ENCODE measurements at places on chromosomes 4 and X.

GRCh38 chr4:66568431-66568830, 898.1 kb upstream of the EPHA5 start:
- no peak for DNase-seq

DNA sequence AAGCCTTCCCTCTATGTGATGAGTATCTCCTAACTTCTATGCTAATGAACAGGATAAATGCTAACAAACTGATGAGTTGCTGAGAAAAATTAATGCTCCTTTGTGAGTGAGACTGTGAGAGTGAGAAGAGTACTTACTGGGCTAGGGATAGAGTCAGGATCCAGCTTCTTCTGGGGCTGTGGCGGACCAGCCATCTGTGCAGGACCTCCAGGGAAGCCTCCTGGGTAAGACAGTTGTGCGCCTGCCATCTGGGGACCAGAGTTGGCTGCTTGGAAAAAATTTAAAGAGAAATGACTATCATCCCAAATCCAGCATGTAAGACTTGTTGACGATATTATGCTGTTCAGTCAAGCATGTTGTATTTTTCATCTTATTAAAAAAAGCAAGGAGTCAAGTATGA, 21.0 kb downstream of the SEC24D start:
- DNase-seq, result no peak

DNA sequence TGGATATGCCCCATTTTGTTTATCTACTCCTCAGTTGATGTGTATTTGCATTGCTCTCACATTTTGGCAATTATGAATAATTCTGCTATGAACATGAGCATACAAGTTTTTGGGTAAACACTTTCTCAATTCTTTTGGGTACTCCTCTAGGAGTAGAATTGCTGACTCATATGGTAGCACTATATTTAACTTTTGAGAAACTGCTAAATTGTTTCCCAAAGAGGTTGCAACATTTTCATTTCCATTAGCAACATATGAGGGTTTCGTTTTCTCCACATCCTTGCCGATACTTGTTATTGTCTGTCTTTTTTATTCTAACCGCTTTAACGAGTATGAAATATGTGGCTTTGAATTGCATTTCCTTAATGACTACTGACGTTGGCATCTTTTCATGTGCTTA, 185.4 kb downstream of the TSPAN5 start:
- DNase-seq, result no peak

DNA sequence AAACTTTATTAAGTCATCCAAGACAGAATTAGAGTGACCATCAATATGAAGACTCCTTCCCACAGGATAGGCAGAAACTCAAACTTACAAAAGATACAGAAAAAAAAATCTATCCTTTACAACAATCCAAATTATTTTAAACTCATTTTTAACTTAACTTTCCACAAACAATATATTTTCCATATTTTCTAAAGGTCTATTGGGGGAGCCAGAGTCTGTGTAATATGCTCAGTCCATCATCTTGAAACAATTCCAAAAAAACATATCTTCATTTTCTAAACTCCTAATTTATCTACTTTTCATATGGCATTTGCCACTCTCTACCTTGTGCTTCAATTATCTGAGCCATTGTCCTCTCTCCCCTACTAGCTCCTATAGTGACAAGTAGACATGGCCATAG, 378.1 kb downstream of the PDGFC start:
- no peak for DNase-seq

- DNase-seq, result peak; percentile 55
Observed at GRCh38 chrX:118974088-118974907, at the start of gene LONRF3. Gene LONRF3 (plus strand): TSS chrX:118974618. CDS start chrX:118974781, 163 bp downstream.

- DNase-seq, result no peak
Observed at GRCh38 chrX:45198706-45199105, 2.0 kb downstream of the DIPK2B start.

GRCh38 chrX:14712096-14712495, 160.8 kb downstream of the FANCB start:
- DNase-seq, result no peak

- no peak for DNase-seq
Observed at GRCh38 chr4:171524903-171525302, 288.3 kb upstream of the GALNTL6 start.

DNA sequence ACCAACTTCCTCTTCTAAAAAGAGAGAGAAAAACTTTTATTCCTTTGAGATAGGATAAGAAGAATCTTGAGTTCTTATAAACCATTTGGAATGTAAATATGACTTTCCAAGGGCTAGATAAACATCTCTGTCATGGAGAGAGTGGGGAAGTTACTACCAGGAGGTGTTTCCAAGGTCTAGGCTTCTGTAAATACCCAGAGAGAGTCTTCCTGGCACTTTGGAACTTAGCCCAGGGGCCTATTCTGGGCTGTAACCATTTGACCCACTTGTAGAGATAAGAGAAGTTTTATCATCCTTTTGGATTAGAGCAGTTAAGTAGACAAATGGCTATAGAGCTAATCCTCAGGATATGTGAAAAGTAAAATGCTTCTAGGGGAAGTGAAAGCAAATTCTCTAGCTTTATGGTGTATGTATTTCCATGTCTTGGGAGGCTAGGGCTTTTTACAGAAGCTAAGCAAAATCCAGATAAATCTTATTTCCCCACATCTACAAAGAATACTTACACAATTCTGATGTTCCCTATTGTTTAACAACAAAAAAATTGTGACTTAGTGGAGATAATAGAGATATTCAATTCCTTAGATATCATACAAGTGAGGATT, 51.1 kb downstream of the MCUB start:
- no peak for DNase-seq

DNA sequence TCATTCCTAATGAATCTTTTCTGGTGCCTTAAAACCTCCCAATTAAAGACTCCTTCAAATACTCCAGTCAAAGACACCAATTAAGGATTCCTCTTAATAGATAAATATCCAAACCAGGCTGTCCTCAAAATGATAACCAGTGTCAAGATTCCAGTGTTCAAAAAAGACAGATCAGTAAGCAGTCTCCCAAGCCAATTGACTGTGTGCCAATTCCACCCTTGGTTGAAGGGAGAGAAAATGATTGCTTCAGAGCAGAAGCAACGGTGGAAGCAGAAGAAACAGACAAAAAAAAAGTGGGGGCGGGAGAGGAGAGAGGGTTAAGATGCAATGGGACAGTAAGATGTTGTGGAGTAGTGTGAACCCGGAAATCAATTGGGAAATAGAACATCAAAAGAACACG, 216.0 kb upstream of the FTHL17 start:
- no peak for DNase-seq

DNA sequence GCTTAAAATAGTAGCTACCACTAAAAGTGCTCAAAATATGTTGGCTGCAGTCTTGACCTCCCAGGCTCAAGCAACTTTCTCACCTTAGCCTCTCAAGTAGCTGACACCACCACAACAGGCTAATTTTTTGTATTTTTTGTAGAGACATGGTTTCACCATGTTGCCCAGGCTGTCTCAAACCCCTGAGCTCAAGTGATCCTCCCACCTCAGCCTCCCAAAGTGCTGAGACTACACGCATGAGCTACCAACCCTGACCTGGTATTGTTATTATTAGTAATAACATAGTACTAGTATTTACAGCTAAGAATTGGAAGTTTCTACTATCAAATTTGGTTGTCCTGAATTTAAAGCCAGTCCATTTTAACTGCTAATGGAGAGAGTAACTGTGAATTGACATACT, 18.0 kb downstream of the STAP1 start:
- DNase-seq, result no peak

- DNase-seq, result no peak
Observed at GRCh38 chr4:119570401-119570800, 58.2 kb downstream of the PDE5A start.

DNA sequence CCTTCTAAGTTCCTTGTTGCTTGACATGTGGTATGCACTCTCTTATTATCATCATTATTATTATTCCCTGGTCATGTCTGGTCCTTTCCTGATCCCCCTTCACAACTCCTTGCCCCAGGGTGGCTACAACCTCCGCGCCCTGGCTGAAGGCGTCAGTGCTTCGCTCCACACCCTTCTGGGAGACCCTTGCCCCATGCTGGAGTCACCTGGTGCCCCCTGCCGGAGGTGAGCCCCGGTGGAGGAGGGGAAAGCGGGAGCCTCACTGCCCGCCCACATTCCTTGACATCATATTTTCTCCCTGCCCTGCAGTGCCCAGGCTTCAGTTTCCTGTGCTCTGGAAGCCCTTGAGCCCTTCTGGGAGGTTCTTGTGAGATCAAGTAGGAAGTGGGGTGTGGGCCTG, 11.0 kb upstream of the ERAS start:
- no peak for DNase-seq

DNA sequence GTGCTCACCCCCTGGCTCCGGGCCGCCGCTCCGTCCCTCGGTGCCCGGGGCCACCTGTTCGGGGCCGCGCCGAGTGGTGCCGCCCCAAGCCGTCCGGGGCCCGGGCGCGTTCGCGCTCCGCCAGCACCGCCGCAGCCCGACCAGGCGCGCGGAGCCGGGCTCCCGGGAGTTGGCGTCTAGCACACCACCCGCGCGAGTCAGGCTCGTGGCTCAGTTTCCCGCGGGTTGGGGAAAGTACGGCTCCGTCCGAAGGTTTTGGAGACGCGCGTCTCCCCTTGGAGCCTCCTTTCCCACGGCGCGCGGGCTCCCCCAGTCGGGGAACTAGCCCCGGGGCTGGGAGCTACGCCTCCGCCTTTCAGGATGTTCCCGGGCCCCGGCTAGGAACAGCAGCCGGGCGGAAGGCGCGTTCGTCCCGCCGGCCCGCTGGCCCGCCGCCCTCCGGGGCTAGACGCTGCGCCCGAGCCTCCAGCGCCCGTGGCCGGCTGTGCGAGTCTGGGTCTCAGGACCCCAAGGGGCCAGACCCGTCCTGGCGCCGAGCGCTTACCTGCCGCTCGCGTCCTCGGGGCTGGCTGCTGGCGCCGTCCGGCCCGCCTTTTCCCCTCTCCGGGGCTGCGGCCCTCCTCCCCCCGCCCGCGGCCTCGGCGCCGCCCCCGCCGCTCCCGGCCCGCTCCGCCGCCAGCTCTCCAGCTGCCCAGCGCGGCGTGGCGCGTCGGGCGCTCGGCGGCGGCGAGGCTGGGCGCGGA, at the start of gene ADGRG2:
Gene ADGRG2, minus strand, starts transcription at position 571 of the 743 bp plus-strand sequence. CDS start 53,634 bp downstream, outside the sequence.
- no peak for DNase-seq
